ENCODE measurements at places on chromosomes 5 and 9. TPM values are rescaled to one million over a fixed set of nuclear protein-coding genes. Genes with fewer than 3 reads are reported as not detected.

Gene FAM221B
- total RNA-seq, result not detected

Gene SCGB3A1
- total RNA-seq, result not detected

Gene CCDC152
- total RNA-seq, result not detected

Gene TXNDC8
- not detected for total RNA-seq

Gene DDX4
- total RNA-seq, result 0.05 TPM
